ENCODE measurements at places on chromosomes 6 and 20.

DNA sequence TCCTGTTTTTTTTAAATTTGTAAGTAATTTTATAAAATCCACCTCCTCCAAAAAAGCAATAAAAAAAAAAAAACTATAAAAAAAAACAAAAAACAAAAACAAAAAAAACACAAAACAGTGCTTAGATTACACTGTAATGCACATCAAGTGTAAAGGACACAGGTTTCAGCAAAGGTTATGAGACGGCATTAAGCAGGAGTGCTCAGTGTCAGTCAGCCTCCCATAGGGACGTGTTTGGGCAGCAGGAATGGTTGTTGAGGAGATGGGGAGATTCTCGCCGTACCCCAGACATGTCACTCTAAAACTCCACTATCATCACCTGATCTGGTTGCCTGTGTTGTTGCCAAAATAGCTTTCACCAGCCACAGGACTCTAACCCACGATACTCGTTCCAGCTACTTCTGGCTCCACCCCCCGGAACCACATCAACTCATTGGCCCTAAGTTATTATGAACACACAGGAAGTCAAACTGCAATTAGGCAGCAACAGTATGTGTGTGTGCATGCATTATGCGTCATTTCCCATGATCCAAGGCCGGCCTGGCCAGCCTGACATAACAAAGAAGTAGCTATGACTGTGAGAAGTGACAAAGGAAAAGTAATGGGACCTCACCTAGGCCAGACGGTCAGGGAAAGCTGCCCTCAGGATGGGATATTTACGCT lies 28.7 kb downstream of the ECT2L start:
- DNase-seq, result no peak

DNA sequence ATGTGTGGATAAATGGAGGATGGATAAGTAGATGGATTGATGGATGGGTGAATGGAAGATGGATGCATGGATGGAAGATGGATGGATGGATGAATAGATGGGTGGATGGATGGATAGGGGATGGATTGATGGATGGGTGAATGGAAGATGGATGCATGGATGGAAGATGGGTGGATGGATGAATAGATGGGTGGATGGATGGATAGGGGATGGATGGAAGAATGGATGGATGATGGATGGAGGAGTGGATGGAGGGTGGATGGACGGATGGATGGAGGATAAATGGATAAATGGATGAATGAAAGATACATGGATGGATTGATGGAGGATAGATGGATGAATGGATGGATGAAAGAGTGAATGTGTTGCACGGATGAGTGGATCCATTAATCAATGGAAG lies 3.0 kb upstream of the NFATC2 start:
- DNase-seq, result no peak

- DNase-seq, result no peak
Measured at GRCh38 chr20:53934421-53935343, 135.7 kb downstream of the BCAS1 start.

DNA sequence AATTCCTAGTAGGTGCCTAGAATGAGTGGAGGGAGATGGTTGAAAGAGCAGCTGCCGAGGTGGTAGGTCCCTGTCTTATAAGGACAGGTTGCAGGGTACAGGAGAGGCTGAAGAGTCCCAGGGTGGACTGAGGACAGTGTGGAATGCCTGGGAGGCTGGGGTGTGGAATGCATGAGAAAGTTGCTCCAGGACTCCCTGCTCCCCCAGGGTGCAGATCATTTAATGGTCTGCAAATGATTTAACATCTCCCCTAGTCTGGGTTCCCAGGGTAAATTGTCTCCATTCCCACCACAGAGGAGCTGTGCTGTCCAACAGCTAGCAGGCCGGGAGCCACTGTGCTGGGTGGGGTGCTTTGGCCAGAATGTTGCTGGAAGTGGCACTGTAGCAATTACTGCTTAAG lies 76.0 kb downstream of the CD83 start:
- no peak for DNase-seq

DNA sequence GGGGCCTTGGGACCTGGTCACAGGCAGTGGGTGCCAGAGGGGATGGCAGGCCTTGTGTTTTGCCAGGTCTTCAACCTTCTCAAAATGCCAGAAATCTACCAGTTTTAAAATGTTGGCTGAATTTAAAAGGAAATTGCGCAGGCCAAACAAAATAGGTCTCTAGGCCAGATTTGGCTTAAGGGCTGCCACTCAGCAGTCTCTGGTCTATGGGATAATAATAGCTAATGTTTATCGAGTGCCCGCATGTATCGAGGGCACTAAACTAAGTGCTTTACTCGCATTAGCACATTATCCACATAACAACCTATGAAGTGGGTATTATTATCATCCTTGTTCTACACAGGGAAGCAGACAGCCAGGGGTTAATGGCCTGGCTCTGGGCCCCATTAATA lies 11.0 kb downstream of the E2F3 start:
- no peak for DNase-seq
